ENCODE measurements at places on chromosomes 16 and 17.

GRCh38 chr16:79757968-79758367 lies 157.4 kb upstream of the MAF start:
- no peak for DNase-seq

DNA sequence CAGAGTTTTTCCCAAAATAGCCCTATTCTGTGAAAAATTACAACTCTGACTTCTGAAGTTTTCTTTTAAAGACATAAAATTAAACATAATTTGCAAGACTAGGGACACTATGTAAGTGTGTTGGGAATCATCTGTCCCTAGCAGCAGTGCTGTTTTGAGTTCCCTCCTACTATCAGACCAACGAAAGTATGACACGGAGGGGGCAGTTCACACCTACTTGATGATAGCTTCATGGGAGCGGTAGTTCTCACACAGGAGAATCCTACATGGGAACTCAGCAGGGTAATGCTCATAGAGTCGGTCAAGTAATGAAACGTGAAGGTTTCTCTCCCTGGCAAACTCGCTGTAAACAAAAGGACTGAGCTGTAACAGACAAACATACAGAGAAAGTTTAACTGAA lies 96.6 kb downstream of the HELZ start:
- no peak for DNase-seq

DNA sequence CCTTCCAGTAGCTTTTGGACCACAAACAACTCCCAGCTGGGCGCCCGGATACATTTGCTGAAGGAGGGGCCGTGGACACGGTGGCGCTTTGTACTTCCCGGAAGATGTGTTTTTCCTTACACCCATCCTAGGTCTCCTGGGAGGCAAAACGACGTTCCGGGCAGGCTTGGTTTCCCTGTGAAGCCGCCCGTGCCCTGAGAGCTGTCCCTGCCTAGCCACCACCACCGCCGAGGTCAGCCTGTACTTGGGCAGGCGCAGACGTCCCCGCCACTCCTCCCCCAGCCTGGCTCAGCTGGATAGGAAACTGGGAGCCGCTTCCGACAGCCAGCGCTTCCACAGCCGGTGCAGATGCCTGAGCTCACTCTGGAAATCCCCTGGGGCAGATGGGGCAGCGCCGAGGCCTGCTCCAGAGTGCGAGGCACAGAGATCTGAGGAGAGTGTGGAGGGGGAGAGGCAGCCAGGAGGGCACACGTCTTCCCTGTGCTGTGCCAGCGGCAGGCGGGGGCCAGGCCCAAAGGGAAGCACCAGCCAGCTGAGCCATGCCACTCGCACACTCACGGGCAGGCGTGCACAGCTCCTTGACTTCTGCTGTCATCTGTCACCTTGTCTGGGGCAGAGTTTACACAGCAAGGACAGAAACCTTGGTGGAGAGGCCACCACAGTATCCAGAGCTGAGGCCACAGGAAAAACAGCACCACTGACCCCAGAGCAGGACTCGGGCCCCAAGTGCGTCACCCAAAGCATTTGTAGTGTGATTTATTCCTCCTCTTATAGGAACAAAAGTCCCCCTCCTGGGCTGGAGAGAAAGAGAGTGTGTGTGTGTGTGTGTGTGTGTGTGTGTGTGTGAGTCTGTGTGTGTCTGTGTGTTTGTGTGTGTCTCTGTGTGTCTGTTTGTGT lies 3.0 kb downstream of the RHBDF2 start:
- DNase-seq = no peak

DNA sequence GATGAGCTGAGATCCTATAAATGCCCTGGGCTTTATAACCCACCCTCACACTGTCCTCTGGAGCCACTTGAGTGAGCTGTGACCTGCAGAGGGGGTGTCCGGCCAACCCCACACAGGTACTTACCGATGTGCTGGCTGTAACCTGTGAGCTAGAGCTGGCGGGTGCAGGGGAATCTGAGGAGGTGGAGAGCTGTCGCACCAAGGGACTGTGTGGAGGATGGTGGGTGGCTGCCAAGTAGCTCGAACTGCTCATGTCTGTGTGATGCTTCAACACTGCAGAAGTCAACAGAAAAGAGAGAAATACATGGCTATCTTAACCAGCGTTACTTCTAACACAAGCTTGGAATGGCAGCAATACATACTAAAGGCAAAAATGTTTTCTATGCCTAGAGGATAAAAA lies 39.4 kb downstream of the STH start:
- DNase-seq = no peak

- no peak for DNase-seq
These were observed 37.0 kb downstream of the NPLOC4 start for GRCh38 chr17:81599719-81600486.

DNA sequence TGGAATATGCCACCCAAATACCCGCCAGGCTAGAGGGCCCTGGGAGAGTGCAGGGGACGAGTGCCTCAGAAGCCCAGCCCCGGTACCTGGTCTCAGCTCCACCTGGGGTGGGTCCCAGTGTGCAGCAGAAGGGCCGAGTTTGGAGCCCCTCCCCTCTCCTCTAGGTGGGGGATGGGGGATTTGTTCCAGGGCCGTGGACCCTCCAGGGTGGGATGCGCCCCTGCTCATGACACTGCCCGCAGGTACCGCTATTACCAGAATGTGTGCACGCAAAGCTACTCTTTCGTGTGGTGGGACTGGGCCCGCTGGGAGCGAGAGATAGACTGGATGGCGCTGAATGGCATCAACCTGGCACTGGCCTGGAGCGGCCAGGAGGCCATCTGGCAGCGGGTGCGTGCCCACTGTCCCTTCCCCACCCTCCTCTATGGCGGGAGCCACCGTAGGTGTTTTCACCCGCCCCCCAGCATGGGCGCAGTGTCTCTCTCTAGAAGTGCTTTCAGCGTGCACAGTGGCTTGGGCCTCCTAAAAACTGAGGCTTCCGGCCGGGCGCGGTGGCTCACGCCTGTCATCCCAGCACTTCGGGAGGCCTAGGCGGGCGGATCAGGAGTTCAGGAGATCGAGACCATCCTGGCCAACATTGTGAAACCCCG lies 1.2 kb downstream of the NAGLU start:
- no peak for DNase-seq

GRCh38 chr16:29664091-29664921 lies 1.3 kb downstream of the SPN start:
- no peak for DNase-seq

- DNase-seq = no peak
These were observed 6.5 kb upstream of the ZFHX3 start for GRCh38 chr16:73054498-73054812.

DNA sequence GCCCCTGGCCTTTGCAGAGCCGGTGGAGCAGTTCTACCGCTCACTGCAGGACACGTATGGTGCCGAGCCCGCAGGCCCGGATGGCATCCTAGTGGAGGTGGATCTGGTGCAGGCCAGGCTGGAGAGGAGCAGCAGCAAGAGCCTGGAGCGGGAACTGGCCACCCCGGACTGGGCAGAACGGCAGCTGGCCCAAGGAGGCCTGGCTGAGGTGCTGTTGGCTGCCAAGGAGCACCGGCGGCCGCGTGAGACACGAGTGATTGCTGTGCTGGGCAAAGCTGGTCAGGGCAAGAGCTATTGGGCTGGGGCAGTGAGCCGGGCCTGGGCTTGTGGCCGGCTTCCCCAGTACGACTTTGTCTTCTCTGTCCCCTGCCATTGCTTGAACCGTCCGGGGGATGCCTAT lies 29.5 kb downstream of the CIITA start:
- no peak for DNase-seq

DNA sequence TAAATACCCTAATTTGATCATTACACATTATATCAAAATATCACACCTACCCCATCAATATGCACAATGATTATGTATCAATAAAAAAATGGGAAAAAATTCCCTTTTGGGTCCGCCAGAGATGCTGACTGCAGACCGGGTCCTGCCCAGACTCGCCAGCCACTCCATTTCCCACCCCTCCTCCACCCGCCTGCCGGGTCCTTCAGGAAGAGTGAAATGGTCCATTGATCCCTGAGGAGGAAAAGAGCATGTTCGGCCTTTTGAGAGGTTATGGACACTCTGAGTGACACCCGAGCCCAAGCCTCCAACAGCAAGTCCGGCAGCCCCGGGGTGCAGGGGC lies 123.9 kb upstream of the ZFHX3 start:
- DNase-seq = no peak

- DNase-seq = no peak
These were observed 78.1 kb downstream of the LMF1 start for GRCh38 chr16:892536-893255.

DNA sequence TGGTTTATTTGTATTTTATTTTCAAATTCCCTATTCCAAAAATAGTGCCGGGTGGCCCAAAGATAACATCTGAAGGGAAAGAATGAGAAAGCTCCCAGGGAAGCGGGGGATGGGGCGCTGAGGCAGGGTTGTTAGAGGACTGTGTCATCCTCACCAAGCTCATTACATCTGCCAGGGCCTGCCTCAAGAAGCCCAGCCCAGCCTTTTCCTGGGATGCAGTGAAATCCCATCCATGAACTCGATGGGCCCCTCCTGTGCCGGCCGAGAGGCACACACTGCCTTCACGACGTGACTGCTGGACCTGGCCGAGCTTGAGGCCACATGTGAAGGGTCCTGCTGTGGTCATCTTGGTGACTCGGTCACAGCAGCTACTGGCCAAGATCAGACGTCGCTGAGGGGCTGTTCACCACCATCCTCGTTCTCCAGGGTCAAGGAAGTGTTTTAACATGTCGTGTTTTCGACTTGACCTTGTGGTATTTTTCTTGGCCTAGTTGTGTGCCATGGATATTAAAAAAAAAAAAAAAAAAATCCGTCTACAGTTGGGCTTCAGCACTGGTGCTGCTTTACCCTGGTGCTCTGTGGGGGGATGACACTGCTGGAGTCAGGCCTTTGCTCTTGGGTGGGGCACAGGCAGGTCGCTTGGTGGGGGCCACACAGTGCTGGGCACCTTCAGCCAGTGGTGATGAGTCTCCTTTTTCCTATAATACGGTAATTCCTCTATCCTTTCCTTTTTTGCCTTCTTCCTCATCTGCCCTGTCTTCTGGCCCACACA lies 4.9 kb downstream of the TIMM22 start:
- DNase-seq = no peak

GRCh38 chr17:73550556-73550955 lies 93.7 kb downstream of the SDK2 start:
- DNase-seq = no peak

GRCh38 chr16:61547626-61548025 lies 488.6 kb downstream of the CDH8 start:
- DNase-seq = no peak

GRCh38 chr17:2795441-2796163 lies 636 bp upstream of the RAP1GAP2 start:
- no peak for DNase-seq

DNA sequence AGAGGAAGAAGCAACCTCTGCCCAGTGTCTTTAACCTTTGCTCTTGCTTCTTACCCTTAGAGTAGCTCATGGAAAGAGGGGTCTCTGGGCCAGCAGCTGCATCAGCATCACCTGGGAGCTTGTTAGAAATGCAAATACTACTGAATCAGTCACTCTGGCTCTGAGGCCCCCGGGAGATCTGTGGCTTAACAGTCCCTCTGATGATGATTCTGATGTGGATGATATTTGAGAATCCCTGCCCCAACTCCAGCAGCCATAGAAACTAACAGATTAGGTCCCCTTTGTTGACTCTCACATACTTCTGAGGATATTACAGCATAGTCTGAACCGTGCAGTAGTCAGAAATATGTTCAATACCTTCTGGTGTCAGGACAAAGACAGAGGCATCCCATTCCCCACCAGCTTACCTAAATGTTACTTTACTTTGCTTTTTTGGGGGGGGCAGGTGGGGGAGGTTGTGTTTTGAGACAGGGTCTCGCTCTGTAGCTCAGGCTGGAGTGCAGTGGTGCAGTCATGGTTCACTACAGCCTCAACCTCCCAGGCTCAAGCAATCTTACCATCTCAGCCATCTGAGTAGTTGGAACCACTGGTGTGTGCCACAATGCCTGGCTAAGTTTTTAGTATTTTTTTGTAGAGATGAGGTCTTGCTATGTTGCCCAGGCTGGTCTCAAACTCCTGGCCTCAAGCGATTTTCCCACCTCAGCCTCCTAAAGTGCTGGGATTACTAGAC lies 220.1 kb downstream of the CCDC182 start:
- DNase-seq = no peak

DNA sequence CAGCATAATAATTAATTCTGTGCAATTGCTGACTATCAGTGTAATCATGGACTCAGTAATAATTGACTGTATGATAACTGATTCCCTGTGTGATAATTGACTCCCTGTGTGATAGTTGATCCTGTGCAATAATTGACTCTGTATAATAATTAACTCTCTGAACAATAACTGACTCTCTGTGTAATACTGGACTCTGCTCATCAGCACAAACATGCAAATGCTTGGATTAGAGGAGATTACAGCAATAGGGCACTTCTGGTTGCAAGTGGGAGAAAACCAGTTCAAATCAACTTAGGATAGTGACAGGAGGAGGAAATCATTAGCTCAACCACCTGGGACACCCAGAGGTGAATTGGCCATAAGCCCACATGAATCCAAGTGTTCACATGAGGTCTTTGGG lies 582.1 kb downstream of the RBFOX1 start:
- no peak for DNase-seq

DNA sequence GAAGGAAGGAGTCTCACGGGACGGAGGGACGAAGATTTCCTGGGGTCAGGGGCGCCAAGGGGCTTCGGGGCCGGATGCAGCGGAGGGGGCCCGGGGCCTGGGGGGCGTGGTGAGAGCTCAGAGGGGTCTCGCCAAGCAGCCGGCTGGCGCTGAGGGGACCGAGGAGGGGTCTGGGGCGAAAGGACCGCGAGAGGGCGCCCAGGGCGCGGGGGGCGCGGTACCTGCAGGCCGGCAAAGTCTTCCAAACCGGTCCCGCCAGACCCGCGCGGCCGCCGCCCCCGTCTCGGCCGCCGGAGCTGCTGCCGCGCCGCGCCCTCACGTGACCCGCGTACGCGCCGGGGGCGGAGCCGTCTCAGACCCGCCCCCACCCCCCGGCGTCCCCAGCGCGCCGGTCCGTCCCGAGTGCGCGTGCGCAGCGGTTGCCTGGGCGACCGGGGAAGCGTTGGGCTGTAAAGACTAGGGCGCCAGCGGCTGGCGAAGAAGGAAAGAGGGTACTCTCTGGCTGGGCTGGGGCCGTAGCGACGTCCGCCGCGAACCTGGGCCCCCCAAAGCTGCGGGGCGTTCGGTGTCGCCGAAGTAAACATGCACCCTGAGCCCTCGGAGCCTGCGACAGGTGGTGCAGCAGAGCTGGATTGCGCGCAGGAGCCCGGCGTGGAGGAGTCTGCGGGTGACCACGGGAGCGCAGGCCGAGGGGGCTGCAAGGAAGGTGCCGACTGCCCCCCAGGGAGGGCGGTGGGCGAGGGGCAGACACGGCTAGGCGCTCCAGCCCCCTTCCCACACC lies at the start of the genes DNAAF1 and HSDL1:
Gene DNAAF1 (plus strand): TSS at position 450 of the 781 bp plus-strand sequence. CDS start 133 bp downstream, at position 583.
Gene HSDL1 (minus strand): TSS at position 319 of the 781 bp plus-strand sequence. CDS start 13,856 bp downstream, outside the sequence.
- DNase-seq = peak; percentile 84

DNA sequence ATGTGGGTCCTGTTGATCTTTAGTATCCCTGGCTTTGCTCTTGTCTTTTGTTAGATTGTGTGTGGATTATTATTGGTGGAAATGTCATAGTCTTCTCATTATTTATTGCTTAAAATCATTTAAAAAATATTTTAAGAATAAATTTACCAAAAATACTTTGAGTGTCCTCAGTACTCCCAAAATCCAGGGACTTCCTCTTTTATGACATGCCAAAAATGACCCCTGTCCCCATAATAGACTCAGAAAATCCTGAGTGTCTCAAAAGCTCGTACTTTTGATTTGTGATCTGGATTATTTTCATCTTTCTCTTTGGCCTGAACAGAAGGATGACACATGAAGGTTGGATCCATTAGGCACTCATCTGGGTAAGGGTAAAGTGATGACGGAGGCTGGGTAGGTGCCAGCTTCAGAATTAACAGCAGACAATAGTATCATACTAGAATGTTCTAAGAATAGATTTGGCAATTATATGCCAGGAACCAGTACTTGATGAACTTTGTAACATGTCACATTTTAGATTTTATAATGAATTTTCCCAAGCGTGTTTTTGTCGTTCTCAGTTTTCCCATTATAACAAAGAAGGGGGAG lies 602.2 kb upstream of the CDH8 start:
- DNase-seq = no peak
